ENCODE measurements at places on chromosomes 11 and 22. TPM values are rescaled to one million over a fixed set of nuclear protein-coding genes. Genes with fewer than 3 reads are reported as not detected.

The CD6 gene
- total RNA-seq = not detected

- DNase-seq = no peak
Observed at GRCh38 chr22:31586137-31586920, 75.7 kb downstream of the PISD start.

The C11orf52 gene
- total RNA-seq = 0.47 TPM

The PRODH gene
- 0.05 TPM for total RNA-seq
